ENCODE measurements at places on chromosomes 2 and 18. TPM values are rescaled to one million over a fixed set of nuclear protein-coding genes. Genes with fewer than 3 reads are reported as not detected.

DNA sequence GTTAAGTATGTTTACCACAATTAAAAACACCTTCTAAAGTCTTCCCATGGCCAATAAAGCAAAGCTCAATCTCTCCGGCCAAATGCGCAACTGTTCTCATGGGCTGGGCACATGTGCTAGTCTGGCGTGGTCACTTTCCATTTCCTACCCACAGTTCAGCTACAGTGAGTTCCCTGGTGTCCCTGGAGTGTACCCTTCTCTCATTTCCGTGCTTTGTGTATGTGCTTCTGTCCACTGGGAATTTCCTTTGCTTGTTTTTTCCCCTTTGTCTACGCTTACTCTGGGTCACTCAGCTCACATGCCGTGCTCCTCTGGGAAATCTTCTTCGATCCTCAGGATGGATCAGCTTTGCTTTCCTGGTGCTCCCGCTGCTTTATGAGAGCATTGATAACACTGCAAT is 69.6 kb upstream of the GYPC start:
- DNase-seq, result no peak

HOXD4 gene
- polyA plus RNA-seq, result 8.0 TPM

CXCR1 gene
- not detected for polyA plus RNA-seq

- DNase-seq, result no peak
These were observed 325.4 kb downstream of the ZEB2 start for GRCh38 chr2:144194326-144195071.

DNA sequence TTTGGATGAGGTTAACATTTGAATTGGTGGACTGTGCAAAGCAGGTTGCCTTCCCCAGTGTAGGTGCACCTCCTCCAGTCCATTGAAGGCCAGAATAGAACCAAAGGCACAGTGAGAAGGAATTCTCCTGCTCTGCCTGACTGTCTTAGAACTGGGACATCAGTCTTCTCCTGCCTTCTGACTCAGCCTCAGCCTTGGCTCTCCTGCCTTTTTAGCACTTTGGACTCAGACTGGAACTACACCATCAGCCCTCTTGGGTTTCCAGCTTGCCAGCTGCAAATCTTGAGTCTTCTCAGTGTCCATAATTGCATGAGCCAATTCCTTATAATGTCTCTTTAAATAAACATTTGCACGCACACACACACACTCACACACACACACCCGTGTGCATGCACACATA is 8.0 kb upstream of the TMEM177 start:
- DNase-seq, result no peak

GRCh38 chr2:134320930-134321329 is 67.1 kb downstream of the MGAT5 start:
- DNase-seq, result no peak
